ENCODE measurements at places on chromosomes 1 and 21.

- DNase-seq: no peak
Observed at GRCh38 chr1:20950679-20951078, 163.6 kb upstream of the HP1BP3 start.

GRCh38 chr1:12035312-12035711, 16.0 kb downstream of the MIIP start:
- DNase-seq: no peak

DNA sequence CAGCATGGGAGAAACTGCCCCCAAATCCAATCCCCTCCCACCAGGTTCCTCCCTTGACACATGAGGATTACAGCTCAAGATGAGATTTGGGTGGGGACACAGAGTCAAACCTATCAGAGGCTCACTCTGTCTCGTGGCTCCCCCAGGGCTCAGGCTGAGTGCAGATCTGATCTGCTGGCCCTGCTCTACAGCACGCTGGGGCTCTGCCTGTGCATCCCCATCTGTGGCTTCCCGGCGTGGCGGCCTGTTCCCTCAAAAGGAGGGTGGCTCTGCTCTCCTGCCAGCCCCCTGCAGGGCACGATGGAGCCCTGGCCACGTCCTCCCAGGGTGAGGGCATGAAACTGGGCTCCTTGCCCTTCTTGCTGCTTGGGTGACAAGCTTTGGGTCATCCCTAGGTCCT, 19.8 kb upstream of the SMYD3 start:
- no peak for DNase-seq

DNA sequence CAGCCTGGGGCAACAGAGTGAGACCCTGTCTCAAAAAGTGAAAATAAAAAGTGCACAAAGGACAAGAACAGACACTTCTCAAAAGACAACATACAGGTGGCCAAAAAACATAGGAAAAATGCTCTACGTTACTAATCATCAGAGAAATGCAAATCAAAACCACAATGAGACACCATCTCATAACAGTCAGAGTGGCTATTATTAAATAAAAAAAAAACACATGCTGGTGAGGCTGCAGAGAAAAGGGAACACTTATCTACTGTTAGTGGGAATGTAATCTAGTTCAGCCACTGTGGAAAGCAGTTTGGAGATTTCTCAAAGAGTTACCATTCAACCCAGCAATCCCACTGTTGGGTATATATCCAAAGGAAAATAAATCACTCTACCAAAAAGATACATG, 173.2 kb downstream of the SMYD3 start:
- no peak for DNase-seq

DNA sequence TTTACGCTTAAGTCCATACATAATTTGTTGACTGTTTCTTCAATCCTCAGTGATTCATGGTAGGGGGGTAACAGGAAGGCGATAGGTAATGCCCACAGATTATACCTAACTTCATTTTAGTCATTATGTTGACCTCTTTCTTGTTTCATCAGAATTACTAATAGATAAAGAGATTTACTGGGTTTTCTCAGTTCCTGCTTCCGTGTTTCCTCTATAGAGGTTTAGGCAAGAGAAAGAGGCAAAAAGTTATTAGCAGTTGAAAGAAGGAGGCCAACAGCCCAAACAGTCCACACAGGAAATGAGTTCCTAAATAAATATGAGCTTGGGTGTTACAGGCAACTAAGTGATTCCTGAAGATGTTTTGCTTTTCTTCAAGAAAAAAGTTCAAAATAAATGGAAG, 17.9 kb upstream of the CLCA1 start:
- DNase-seq: no peak

DNA sequence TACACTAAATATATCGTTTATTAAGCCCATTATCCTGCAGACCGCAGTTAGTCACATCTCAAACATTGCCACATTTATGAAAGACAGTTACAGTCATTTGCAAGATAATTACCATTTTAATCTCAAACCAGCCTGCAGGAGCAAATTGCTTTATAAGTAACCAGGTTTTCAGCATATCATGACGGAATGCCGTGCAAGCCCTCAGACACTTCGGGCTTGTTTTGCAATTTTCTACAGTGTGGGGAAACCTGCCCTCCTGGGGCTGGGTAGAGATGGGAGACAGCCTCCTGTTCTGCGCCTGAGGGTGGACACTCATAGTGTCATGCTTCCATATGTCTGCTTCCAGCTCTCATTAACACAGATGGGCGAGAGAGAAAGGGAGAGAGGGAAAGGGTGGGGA, 563.9 kb downstream of the NPHP4 start:
- DNase-seq: no peak

- no peak for DNase-seq
Observed at GRCh38 chr1:40042341-40042740, 1.8 kb downstream of the CAP1 start.

GRCh38 chr1:3042481-3042880, 21.2 kb downstream of the ACTRT2 start:
- DNase-seq: no peak

DNA sequence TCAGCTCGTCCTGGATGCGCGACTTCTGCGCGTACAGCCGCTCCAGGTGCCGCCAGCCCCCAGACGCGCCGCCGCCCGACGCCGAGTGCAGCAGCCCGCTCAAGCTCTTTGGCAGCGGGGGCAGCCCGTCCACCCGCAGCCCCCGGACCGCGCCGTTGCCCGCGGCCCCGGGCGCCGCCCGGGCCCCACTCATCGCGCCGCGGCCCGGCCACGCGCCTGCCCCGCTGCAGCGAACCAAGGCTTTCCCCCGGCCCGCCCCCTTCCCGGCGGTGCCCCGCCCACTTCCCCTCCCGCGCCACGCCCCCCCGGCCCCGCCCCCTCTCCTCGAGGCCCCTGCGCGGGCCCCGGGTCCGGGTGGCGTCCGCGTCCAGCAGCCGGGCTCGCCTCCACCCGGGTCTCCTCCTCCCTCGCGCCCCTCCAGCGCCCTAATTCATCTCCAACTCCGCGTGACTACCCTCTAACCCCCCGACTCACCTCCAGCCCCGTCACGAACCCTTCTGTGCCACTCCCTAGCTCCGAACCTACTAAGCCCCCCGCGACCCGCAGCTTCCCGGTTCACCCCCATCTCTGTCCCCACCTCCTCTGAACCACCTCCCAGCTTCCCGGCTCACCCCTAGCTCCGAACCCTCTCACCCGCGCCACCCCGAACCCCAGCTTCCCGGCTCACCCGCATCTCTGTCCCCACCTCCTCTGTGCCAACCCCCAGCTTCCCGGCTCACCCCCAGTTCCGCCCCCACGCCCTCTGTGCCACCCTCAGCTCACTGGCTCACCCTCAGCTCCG, at the start of gene FAM89A:
TSS of gene FAM89A (minus strand) at position 236 of the 781 bp plus-strand sequence. CDS start at position 193, 43 bp downstream.
- DNase-seq: no peak

DNA sequence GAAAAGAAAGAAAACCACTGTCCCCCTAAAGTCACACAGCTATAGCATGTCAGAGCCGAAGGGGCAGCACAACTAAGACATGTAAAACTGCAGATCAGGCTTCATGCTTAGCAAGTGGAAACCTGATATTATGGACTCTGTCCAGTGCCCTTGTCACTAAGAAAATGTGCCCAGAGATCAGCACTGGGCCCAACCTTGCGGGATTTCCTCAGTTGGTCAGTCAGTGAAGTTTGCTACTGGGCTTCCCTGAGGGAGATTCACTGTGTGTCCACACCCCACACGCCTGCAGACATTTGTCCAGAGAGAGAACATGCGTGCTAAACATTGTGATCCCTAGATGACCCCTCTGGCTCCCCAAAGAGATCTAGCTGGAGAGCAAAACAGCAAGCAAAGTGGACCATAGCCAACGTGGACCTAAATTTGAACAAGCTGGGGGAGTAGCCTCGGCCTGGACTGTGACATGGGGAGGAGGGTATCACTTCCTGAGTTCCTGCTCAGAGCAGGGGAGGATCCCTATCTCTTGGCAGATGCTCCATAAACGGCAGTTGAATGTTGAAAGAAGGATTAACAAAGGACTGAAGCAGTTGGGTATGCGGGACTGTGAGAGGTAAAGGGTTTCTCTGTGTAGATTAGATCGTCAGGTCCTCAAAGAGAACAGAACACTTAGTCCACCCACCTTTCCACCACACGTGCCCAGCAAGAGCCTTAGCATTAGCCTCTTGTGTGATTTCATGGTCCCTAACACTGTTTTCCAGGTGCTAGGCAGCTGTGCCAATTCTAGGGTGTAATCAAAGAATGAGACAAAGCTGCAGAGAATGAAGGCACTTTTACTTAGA, 53.6 kb downstream of the GLUL start:
- DNase-seq: no peak

DNA sequence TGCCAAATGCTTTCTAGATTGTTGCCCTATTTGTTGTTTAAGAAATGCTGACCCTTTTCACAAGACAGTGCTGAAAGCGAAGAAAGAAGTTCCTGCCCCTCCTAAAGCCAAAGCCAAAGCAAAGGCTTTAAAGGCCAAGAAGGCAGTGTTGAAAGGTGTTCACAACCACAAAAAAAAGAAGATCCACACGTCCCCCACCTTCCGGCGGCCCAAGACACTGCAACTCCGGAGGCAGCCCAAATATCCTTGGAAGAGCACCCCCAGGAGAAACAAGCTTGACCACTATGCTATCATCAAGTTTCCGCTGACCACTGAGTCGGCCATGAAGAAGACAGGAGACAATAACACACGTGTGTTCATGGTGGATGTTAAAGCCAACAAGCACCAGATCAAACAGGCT, 55.7 kb downstream of the PSMG1 start:
- DNase-seq: no peak

- DNase-seq: no peak
Observed at GRCh38 chr1:86933562-86934377, 19.3 kb downstream of the HS2ST1 start.

DNA sequence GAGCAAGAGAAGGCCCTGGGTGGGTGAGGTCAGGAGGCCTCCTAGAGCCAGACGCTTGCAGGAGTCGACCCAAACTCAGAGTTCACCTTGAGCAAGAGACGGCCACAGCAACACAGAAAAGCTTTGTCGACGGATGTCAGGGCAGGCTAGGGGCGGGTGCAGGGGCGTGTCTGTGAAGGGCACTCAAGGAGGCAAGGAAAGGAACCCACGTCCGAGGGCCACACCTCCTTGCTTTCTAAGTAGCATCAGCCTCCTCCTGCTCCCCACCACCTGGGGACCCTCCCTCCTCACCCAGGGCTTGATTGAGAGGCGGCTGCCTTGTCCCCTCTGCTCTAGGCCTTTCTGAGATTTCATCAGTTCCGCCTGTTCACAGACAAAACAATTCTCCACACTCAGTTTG, 92.1 kb downstream of the OMA1 start:
- no peak for DNase-seq

DNA sequence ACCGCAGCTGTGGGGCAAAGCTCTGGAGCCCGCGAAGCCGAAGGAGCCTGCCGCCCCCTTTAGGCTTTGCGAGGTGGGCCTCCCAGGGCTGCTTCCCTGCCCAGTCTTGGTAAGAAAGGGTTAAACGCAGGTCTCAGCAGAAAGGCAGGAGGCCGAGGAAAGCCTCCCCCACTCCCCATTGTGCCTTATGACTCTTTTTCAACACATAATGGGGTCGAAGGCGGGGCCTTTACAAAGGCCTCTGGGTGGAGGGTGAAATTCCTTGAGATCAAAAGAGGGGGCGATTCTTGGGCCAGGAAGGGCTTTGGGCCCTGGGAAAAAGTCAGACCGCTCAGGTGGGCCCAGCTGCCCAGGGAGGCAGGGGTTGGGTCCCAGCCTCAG, 880 bp downstream of the ALPL start:
- no peak for DNase-seq

- no peak for DNase-seq
Observed at GRCh38 chr1:110243574-110243973, 33.5 kb downstream of the KCNC4 start.

GRCh38 chr1:200233393-200233792, 176.4 kb downstream of the ZNF281 start:
- no peak for DNase-seq

GRCh38 chr1:39540504-39541031, 36.0 kb downstream of the PABPC4 start:
- no peak for DNase-seq

- no peak for DNase-seq
Observed at GRCh38 chr1:90964444-90965035, 57.3 kb downstream of the ZNF644 start.

DNA sequence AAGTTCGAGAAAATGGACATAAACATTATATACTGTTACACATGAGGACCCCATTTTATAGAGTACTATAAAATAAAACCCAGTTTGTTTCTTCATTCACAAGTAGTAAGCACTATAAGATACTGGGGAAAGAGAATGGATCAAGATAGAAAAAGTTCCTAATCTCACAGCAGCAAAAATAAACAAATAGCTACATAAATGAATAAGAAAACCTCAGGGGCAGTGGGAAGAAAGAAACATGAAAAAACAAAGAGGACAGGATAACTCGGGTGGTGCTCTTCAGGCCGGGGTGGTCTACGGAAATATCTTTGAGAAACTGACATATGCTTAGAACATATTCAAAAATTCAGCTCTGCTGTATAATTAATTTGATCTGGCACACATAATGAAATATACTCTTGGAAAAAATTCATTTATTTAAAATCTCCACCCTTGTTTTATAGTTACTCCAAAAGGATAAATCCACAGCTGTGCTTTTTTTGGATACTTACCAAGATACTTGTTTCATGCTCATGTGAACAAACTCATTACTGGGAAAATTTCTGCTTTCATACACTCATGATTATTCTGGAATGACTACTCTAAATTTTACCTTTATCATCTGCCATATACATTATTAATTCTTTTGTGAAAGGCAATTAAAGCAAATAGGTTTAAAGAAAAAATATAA, 20.0 kb downstream of the CEP170 start:
- no peak for DNase-seq

DNA sequence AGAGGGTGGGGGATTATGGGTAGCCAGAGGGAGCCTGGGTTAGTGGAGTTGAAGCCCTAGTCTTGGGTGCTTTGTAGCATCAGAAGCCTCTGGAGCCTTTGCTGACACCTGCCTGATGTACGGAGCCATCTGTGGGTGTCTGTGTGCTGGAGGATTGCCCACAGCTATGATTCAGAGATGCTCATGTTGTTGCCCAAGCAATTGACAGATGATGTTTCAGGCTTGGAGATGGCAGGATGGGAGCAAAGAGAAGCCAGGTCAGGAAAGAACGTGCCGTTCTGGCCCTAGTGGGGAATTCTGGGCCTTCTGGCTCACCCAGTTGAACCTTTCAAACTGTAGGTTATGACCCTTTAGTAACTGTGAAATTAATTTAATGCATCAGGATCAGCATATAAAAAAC, 27.6 kb downstream of the COQ8A start:
- no peak for DNase-seq

DNA sequence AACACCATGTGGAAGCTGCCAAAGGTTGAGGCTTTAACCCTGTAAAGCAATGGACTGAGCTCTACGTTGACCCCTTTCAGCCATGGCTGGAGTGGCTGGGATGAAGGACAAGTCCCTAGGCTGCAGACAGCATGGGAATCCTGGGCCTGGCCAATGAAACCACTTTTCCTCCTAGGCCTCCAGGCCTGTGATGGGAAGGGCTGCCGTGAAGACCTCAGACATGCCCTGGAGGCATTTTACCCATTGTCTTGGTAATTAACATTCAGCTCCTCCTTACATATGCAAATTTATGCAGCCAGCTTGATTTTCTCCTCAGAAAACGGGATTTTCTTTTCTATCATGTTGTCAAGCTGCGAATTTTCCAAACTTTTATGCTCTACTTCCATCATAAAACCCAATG, 214.5 kb downstream of the RGS7 start:
- no peak for DNase-seq

GRCh38 chr1:59885160-59885832, 41.3 kb downstream of the CYP2J2 start:
- no peak for DNase-seq

Measured in BJ (cell line).